Tibial nerve (tissue), 4 donors: ENCODE measurements at places on chromosomes 1 and 21. TPM values are rescaled to one million over a fixed set of nuclear protein-coding genes. Genes with fewer than 3 reads are reported as not detected.

DNA sequence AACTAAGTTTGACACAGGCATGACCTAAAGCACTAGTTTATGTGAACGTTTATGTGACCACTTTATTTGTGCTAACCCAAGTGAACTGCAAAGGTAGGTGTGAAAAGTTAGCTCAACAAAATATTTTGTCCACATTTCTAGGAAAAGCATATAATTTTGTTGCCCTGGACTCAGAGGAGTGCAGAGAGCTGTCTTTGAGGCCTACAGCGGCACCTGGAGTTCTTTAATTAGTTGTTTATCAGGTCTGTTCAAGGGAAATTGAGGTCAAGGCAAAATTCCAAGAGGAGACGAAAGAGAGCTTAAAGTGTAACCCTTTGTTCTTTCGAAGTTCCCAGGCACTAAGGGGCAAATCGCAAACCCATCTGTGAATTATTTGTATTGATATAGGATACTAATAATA is 1.3 kb downstream of the GIPC2 start:
- H3K36me3 ChIP-seq, result no peaks in the 10 kb centered on the region
- DNase-seq, result no peak
- peak overlapping the region; percentile 77 for H3K27ac ChIP-seq
- H3K27me3 ChIP-seq, result no peaks in the 10 kb centered on the region

The ACTN2 gene
- 1.1 TPM for total RNA-seq

GRCh38 chr21:44461464-44462001 is 6.2 kb downstream of the LRRC3 start:
- H3K36me3 ChIP-seq, result no peaks in the 10 kb centered on the region
- H3K4me3 ChIP-seq, result no peak overlapping the region
- no peak for DNase-seq
- H3K4me1 ChIP-seq, result peaks cover 20% of the 10 kb centered on the region
- H3K27ac ChIP-seq, result no peak overlapping the region

The DEPDC1 gene
- not detected for total RNA-seq

- DNase-seq, result no peak
- H3K36me3 ChIP-seq, result no peaks in the 10 kb centered on the region
- no peak overlapping the region for H3K4me3 ChIP-seq
- H3K27ac ChIP-seq, result no peak overlapping the region
- no peaks in the 10 kb centered on the region for H3K4me1 ChIP-seq
These were observed 247.0 kb downstream of the USP25 start for GRCh38 chr21:15976807-15977206.

GRCh38 chr1:200991097-200991614 is 32.4 kb downstream of the KIF21B start:
- no peaks in the 10 kb centered on the region for H3K4me1 ChIP-seq
- peaks cover 49% of the 10 kb centered on the region for H3K36me3 ChIP-seq
- H3K27ac ChIP-seq, result no peak overlapping the region
- H3K4me3 ChIP-seq, result no peak overlapping the region
- no peak for DNase-seq
- no peaks in the 10 kb centered on the region for H3K27me3 ChIP-seq

GRCh38 chr1:231075497-231075896 is 35.4 kb upstream of the FAM89A start:
- no peaks in the 10 kb centered on the region for H3K36me3 ChIP-seq
- no peaks in the 10 kb centered on the region for H3K27me3 ChIP-seq
- DNase-seq, result no peak

DNA sequence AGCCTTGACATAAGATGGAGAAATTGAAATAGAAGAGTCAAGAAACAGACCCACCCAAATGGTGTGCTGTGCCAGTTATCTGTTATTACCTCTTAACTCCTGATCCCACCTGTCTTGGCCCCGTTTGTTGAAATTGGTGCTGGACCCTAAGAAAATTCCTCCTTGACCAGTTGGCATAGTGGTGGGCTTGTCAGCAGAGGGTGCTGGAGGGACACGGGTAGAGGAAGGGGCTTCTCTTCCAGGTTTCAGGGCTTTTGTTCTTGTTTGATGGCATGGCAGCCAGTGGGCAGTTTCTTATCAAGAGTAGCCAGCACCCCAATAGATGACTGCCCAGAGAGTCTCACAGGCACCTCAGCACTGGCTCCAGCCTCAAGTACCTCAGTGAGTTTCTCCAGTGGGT is 51.6 kb downstream of the PCBP3 start:
- no peak for DNase-seq
- no peaks in the 10 kb centered on the region for H3K4me1 ChIP-seq
- H3K36me3 ChIP-seq, result no peaks in the 10 kb centered on the region
- no peak overlapping the region for H3K27ac ChIP-seq
- H3K4me3 ChIP-seq, result no peak overlapping the region

The RRP1B gene
- total RNA-seq, result 22.5 TPM

The SUSD4 gene
- total RNA-seq, result not detected

DNA sequence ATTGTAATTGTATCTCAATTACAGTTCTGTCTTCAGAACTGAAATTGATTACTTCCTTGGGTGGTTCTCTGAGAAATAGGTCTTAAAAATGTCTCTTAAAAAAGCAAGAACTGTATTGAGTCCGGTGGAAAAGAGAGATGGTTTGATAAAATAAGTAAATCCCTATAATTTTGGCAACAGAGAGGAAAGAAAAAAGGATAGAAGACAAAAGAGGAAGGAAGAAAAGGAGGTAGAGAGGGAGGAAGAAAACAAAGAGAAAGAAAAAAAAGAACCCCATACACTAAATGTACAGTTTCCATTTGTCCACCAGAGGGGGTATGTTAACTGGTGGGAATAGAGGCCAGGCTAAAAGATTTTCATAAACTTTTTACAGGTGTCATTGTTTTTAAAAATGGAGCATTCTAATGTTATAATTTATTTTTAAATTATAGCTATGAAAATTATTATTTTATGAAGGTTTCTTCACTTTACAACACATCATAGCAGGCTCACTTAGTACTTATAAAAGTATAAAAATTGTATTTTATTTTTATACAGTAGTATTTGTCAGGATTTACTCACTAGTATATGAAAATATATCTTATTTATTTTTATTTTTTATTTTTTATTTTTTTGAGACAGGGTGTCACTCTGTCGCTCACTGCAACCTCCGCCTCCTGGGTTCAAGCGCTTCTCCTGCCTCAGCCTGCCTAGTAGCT is 2.1 kb upstream of the UBE2T start:
- no peak for DNase-seq
- no peaks in the 10 kb centered on the region for H3K4me1 ChIP-seq
- H3K36me3 ChIP-seq, result no peaks in the 10 kb centered on the region
- no peak overlapping the region for H3K4me3 ChIP-seq
- no peaks in the 10 kb centered on the region for H3K27me3 ChIP-seq

DNA sequence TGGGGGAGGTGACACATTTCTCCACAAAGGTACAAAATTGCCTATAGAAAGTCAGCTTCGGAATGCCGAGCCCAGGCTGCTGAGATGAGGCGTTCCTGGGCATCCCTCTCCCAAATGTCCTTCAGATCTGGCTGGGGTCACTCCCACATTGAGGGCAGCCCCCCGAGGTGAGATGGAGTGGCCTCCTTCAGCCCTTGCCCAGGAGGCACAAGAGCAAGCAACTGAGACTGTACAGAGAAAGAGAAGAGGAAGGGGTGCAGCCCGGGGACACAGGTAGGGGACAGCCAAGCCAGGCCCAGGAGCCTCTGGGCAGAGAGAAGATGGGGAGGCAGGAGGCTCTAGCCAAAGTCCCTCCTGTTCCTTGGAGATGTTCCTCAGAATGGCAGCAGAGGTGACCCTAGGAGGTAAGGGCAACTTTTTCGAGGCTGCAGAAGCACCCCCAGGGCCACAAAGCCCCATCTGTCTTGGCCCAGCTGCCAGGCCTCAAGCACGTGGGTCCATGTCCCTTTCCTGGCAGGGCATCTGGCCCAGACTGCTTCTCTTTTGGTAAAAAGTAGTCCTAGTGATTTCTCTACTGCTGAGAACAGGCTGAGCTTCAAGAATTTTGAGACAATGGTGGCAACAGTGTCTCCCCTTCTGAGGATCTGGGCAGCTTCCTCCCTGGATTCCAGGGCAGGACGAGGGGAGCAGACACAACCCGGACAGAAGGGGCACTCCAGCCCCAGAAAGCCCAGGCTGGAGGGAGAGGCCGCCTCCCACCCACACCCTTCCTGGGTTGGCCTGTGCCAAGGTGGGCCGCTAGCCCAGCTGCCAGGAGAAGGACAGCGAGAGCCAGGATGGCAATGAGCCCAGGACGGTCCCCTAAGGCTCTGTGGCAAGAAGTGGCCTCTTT is 68.0 kb downstream of the LRRN2 start:
- no peaks in the 10 kb centered on the region for H3K27me3 ChIP-seq
- H3K36me3 ChIP-seq, result no peaks in the 10 kb centered on the region
- H3K27ac ChIP-seq, result no peak overlapping the region
- no peak for DNase-seq
- no peak overlapping the region for H3K4me3 ChIP-seq
